MCF 10A (cell line): ENCODE measurements at places on chromosomes 7 and 10. TPM values are rescaled to one million over a fixed set of nuclear protein-coding genes. Genes with fewer than 3 reads are reported as not detected.

SFTPA1 gene
- total RNA-seq: not detected in 2 replicates

DNA sequence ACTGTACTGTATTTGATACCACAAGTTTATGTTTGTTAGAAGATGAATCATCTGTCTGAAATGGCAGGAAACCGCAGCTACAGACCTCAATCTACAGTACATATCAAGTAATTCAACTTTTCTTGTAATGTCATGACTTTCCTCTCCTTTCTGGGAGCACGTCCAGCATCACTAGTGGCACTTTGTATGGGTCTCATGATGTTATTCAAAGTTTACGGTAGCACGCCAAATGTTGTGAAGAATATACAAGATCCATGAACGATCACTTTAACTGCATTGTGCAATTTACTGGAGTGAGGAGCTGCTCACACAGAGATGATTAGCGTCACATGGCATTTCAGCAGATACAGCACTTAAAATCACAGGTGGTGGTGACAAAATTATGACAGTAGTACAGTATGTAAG is 257.8 kb upstream of the GNAI1 start:
- peaks cover 76% of the 10 kb centered on the region for H3K27me3 ChIP-seq
- H3K36me3 ChIP-seq: peaks cover 7% of the 10 kb centered on the region
- H3K4me1 ChIP-seq: no peaks in the 10 kb centered on the region
- DNase-seq: peak; percentile 61
- no peak overlapping the region for H3K4me3 ChIP-seq
- H3K27ac ChIP-seq: no peak overlapping the region

- peaks cover 7% of the 10 kb centered on the region for H3K36me3 ChIP-seq
- peaks cover 17% of the 10 kb centered on the region for H3K4me1 ChIP-seq
Observed at GRCh38 chr7:1607696-1608095, 37.9 kb upstream of the PSMG3 start.

- H3K27me3 ChIP-seq: no peaks in the 10 kb centered on the region
- no peaks in the 10 kb centered on the region for H3K36me3 ChIP-seq
- H3K4me3 ChIP-seq: no peak overlapping the region
- H3K27ac ChIP-seq: no peak overlapping the region
- no peak for DNase-seq
Observed at GRCh38 chr7:3464900-3465622, 164.0 kb downstream of the SDK1 start.

DNA sequence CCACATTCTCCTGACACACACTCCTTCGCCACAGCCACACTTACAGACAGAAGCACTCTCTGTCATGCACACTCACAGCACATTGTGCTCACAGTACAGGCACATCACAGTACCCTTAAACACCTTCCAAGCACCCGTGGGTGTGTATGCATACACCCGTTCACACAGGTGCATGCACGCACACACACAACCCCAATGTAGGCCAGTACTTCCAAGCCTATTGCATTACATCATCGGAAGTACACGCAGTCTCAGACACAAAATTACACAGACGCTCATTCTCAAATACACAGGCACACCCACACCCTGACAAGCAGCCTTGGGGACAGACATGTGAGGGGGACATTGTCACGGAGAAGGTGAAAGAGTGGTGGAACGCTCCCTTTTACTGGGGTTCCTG is 11.1 kb downstream of the KAZALD1 start:
- H3K4me3 ChIP-seq: no peak overlapping the region
- H3K27me3 ChIP-seq: peaks cover 28% of the 10 kb centered on the region
- peaks cover 6% of the 10 kb centered on the region for H3K4me1 ChIP-seq
- no peaks in the 10 kb centered on the region for H3K36me3 ChIP-seq

DNA sequence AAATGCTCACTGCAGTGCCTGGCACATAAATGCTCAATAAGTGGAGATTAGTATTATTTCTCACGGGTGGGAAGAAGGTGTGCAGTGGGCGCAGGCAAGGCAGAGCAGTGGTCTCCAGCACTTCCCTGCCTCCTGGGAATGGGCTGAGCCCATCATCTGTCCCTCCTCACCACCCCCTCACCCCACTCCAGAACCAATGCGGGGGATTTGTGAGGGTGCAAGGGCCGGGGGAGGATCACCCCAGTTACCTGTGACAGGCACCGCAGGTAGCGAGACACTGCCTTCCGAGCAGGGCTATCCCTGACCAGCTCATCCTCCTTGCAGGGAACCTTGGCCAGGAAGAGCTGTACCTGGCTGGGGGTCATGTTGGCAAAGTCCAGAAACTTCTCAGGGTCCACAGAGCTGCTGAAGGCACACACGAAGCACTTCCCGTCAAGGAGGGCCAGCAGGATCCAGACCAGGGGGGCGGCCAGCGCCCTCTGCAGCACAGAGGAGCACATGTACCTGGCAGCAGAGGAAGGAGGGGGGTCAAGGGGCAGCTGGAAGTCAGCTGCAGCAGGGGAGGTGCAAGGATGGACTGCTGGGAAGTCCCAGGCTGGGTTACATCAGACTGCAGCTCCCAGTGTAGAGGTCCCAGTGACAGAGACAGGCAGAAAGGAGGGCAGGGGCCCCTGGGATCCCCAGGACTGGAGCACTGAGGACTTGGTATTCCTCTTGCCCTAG is 2.8 kb downstream of the CALHM3 start:
- no peak overlapping the region for H3K4me3 ChIP-seq
- no peaks in the 10 kb centered on the region for H3K27me3 ChIP-seq
- H3K4me1 ChIP-seq: peaks cover 9% of the 10 kb centered on the region
- H3K36me3 ChIP-seq: no peaks in the 10 kb centered on the region
- no peak overlapping the region for H3K27ac ChIP-seq
- DNase-seq: no peak

DNA sequence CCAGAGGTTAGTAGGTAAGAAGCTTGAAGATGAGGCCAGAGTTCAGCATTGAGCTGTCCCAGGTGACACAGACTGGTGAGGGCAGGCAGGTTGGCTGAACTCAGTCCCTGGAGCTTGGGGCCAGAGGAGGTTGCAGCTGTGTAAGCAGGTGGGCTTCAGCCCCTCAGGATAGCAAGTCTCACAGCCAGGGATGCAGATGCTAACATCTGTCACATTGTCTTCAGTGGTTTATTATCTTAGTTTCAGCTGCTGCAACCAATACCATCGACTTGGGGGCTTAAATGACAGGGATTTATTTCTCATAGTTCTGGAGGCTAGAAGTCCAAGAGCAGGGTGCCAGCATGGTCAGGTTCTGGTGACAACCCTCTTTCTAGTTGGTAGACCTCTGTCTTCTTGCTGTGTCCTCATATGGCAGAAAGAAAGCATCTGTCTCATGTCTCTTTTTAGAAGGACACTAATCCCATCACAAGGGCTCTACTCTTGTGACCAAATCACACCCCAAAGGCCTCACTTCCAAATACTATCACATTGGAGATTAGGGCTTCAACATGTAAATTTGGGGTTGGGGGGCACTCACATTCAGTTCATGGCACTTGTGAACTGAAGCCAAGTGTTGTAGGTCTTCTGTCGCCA is 146.2 kb downstream of the KIAA1217 start:
- peaks cover 14% of the 10 kb centered on the region for H3K4me1 ChIP-seq
- H3K4me3 ChIP-seq: no peak overlapping the region
- peaks cover 9% of the 10 kb centered on the region for H3K36me3 ChIP-seq
- no peak for DNase-seq
- H3K27ac ChIP-seq: no peak overlapping the region

FFAR4 gene
- total RNA-seq: not detected in 2 replicates

GRCh38 chr10:5479481-5480161 is 19.7 kb downstream of the CALML5 start:
- no peaks in the 10 kb centered on the region for H3K27me3 ChIP-seq
- no peak for DNase-seq
- no peaks in the 10 kb centered on the region for H3K36me3 ChIP-seq
- no peak overlapping the region for H3K4me3 ChIP-seq
- H3K4me1 ChIP-seq: no peaks in the 10 kb centered on the region

MEOX2 gene
- total RNA-seq: not detected in 2 replicates

GRCh38 chr10:59823111-59823510 is 69.9 kb upstream of the MRLN start:
- DNase-seq: no peak
- peak overlapping the region; percentile 75 for H3K27ac ChIP-seq
- H3K36me3 ChIP-seq: peaks cover 16% of the 10 kb centered on the region
- no peak overlapping the region for H3K4me3 ChIP-seq

ALOX5 gene
- not detected in 2 replicates for total RNA-seq

- H3K27ac ChIP-seq: no peak overlapping the region
- H3K36me3 ChIP-seq: peaks cover 9% of the 10 kb centered on the region
- no peaks in the 10 kb centered on the region for H3K4me1 ChIP-seq
- no peaks in the 10 kb centered on the region for H3K27me3 ChIP-seq
Observed at GRCh38 chr10:11489591-11489990, 121.9 kb downstream of the USP6NL start.

DNA sequence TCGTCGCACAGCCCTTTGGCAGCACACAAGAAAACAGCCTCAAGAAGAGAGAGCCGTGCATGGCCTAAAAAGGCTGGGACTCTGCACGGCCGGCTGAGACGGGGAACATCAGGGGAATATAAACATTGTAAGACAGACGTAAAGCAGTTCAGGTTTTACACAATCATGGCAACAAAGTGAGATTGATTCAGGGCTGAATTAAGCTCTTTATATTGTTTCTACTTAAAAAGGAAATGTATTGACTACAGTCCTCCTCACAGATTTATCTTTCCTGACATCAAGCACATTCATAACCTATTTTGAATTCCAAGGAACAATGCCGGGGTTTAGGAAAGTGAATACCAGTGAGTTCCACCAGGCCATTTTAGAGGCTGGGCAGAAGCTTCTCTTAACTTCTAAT is 25.2 kb downstream of the SORBS1 start:
- H3K27ac ChIP-seq: no peak overlapping the region
- peaks cover 7% of the 10 kb centered on the region for H3K36me3 ChIP-seq
- H3K4me1 ChIP-seq: no peaks in the 10 kb centered on the region

GRCh38 chr10:103584216-103585010 is 90.9 kb downstream of the NEURL1 start:
- no peaks in the 10 kb centered on the region for H3K36me3 ChIP-seq
- H3K27ac ChIP-seq: no peak overlapping the region
- DNase-seq: no peak
- no peak overlapping the region for H3K4me3 ChIP-seq
- peaks cover 6% of the 10 kb centered on the region for H3K27me3 ChIP-seq

DNA sequence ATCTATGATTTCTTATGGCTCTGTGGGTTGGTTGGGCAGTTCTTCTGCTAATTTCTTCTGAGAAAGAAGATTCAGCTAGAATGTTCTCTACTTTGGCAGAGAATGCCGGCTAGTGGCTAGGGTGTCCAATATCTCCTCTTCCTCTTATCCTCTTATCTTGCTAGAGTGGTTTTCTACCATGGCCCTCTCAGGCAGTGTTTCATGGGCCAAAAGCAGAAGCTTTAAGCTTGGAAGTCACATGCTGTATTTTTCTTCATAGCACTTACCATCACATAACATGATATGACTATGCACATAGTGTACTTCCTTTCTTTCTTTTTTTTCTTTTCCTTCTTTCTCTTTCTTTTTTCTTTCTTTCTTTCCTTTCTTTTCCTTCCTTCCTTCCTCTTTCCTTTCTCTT is 140.0 kb downstream of the ITGB8 start:
- no peak overlapping the region for H3K27ac ChIP-seq
- H3K4me1 ChIP-seq: no peaks in the 10 kb centered on the region
- H3K36me3 ChIP-seq: no peaks in the 10 kb centered on the region
- no peak for DNase-seq
- H3K27me3 ChIP-seq: no peaks in the 10 kb centered on the region

DNA sequence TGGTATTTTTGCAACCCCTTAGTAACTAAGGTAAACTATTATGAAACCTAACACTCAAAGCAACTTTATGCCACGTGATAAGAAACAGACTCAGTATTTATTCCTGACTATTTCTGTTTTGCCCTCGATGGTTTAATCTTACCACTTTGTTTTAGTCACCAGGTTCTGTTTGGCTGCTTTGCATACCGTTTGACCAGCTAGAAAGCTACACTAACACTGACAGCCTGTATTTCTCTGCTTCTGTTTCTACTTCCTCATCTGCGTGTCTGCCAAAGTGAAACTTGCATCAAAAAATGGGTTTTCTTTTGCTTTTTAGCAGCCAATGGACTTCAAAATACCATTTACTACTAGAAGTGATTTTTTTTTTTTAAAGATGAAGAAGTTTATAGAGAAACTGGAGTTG is 802.5 kb downstream of the GRM8 start:
- H3K27me3 ChIP-seq: no peaks in the 10 kb centered on the region
- no peak for DNase-seq
- no peak overlapping the region for H3K4me3 ChIP-seq
